Thoracic aorta endothelial cell (primary cell): ENCODE measurements at places on chromosomes 6 and 20. TPM values are rescaled to one million over a fixed set of nuclear protein-coding genes. Genes with fewer than 3 reads are reported as not detected.

Gene SEMG1
- total RNA-seq: not detected in 2 replicates

Gene WFDC2
- total RNA-seq: not detected in 2 replicates

Gene RPL10A
- total RNA-seq: 1,176 and 1,523 TPM in 2 replicates

Gene KLHDC3
- 85.1 and 93.1 TPM in 2 replicates for total RNA-seq

Gene TNFRSF6B
- total RNA-seq: 13.2 and 15.5 TPM in 2 replicates

Gene GHRH
- total RNA-seq: not detected in 2 replicates

Gene RBPJL
- not detected in 2 replicates for total RNA-seq

Gene FAM217A
- not detected in 2 replicates for total RNA-seq

Gene ENPP5
- total RNA-seq: not detected in 2 replicates

Gene C6orf15
- not detected in 2 replicates for total RNA-seq

Gene PRSS35
- total RNA-seq: 0.07 and 0.27 TPM in 2 replicates

Gene TCF15
- 0.13 and 0.14 TPM in 2 replicates for total RNA-seq

Gene PRDM13
- total RNA-seq: not detected in 2 replicates

Gene SLC17A2
- total RNA-seq: not detected in 2 replicates

Gene TLDC2
- total RNA-seq: not detected in 2 replicates

Gene SMLR1
- not detected in 2 replicates for total RNA-seq

Gene SLC13A3
- 0.40 and 0.43 TPM in 2 replicates for total RNA-seq

Gene ACSS1
- total RNA-seq: 7.5 and 9.8 TPM in 2 replicates

Gene SRSF12
- total RNA-seq: under 0.01 and 0.36 TPM in 2 replicates

Gene UST
- total RNA-seq: 0.80 and 1.1 TPM in 2 replicates

Gene GSTA1
- total RNA-seq: not detected in 2 replicates

Gene NKAIN2
- total RNA-seq: not detected in 2 replicates

Gene RALGAPB
- 69.9 and 74.2 TPM in 2 replicates for total RNA-seq

Gene ISM1
- 0.07 TPM in 1 of 2 replicates, not detected in the other for total RNA-seq

Gene RFX6
- not detected in 2 replicates for total RNA-seq

Gene BTN1A1
- total RNA-seq: not detected in 2 replicates

Gene OXT
- not detected in 2 replicates for total RNA-seq

Gene SAMD5
- total RNA-seq: 2.0 and 3.6 TPM in 2 replicates

Gene CRISP3
- not detected in 2 replicates for total RNA-seq

Gene LPA
- not detected in 2 replicates for total RNA-seq

Gene LRRC1
- total RNA-seq: 14.0 and 14.6 TPM in 2 replicates

Gene SLC25A27
- total RNA-seq: 1.7 and 4.2 TPM in 2 replicates
